Hematopoietic multipotent progenitor cell treated with erythropoietin and hydrocortisone succinate and interleukin-3 and kit ligand, for 6 days (in vitro differentiated cells): ENCODE measurements at places on chromosomes 13 and 19.

DNA sequence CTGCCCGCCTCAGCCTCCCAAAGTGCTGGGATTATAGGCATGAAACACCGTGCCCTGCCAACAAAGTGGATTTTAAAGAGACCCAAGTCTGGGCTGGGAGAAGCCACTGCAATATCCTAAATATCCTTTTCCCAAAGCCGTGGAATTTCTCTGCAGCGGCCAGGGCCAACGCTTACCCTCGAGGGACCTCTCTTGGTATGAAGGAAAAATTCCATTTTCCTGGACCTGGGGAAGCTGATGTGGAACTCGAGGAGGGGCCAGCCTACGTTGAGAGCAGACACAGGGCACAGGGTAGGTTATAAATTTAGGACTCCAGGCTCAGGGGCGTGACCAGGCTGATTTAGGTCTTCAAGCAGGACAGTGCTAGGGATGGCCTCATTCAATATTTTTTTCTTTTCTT is 17.7 kb upstream of the UPF1 start:
- no peak for DNase-seq

DNA sequence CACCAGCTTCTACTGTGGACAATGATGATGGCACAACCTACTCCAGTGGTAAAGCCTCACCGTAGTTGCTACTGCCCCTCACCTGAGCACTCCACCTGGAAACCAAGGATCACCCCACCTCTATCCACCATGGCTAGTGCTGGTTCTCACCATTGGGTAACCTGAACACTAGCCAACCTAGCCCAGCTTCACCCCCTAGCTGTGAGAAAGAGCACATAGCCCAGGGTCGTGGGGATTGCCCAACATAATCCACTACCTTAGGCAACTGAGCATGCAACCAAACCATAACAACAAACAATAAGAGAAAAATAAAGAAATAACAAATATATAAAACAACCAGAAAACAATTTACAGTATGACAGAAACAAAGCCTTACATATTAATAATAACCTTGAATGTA is 560.1 kb downstream of the DIAPH3 start:
- DNase-seq = no peak

DNA sequence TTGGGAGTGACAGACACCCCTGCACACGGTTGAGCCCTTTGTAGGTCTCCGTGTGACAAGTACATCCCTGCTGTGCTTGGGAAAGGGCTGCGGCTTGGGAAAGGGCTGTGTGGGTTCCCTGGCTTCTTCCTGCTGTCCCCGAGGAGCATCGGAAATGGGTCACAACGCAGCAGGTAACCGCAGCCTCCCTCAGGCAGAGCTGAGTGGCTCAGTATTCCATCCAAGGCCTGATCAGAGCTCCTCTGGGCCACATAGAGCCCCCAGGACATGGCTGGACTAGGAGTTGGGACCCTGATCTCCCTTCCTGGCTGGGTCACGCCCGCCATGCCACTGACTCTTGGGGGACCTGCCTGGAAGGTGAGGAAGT is 16.3 kb downstream of the TECR start:
- no peak for DNase-seq

- peak; percentile 61 for DNase-seq
These were observed 16.1 kb upstream of the MADCAM1 start for GRCh38 chr19:480016-480855.

GRCh38 chr13:111857846-111858560 is 208.9 kb upstream of the SOX1 start:
- no peak for DNase-seq

- DNase-seq = no peak
These were observed 14.9 kb upstream of the RPL21 start for GRCh38 chr13:27236478-27236877.

GRCh38 chr13:50757008-50757407 is 86.5 kb downstream of the DLEU7 start:
- DNase-seq = no peak

DNA sequence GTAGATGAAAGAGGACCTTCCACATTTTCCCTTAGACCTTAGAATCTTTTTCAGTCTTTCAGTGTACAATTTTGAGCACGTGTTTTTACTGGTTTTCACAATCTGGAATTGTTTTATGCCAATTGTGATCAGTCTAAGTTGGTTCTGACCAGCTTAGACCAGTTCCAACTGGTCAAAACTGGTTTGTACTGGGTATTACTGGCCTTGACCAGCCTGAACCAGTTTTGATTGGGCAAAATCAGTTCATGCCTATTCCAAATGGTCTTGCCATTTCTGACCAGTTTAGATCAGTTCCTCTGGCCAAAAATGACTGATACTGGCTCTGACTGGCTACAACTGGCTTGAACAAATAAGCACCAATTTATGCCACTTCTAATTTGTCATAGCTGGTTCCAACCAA is 36.4 kb downstream of the ZNF585A start:
- no peak for DNase-seq

- no peak for DNase-seq
These were observed 40.2 kb upstream of the ABCC4 start for GRCh38 chr13:95341441-95341840.

DNA sequence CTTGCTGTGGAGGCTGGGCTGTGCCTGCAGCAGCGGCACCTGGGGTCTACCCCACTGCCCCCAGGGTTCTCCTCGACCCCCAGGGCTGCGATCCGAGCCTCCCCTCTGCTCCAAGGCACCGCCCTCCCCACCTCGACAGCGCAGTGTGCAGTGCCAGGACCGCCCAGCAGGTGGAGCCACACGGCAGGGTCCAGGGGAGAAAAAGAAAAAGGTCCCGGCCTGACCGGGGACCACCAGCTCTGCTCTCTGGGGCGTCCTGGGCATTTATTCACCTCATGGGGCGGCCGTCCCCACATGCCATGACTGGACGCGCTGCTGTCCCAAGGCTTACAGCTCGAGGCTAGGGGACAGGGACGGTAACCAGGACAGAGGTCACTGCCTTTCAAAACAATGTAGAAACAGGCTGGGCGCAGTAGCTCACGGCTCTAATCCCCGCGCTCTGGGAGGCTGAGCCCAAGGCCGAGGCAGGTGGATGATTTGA is 10.6 kb downstream of the REXO1 start:
- peak; percentile 70 for DNase-seq

DNA sequence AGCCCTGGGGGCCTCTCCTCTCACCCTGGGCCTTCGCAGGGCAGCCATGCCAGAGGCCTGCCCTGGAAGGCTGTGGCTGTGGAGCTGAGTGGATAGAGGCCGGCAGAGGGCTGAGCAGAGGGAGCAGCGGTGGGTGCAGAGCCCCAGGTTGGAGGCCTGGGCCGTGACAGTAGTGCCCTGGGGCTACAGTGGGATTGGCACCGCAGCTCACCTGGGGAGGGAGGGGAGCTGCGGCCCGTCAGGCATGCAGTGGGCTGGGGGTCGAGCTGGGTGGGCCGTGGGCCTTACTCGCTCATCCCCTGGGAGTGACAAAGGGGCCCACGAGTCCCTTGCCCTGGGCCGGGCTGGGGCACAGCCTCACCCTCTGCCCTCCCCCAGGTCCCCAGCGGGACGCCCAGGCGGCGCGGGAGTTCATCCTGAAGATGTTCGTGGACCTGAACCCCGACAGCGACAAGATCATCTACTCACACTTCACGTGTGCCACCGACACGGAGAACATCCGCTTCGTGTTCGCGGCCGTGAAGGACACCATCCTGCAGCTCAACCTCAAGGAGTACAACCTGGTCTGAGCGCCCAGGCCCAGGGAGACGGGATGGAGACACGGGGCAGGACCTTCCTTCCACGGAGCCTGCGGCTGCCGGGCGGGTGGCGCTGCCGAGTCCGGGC is 15.1 kb upstream of the GNA15 start:
- DNase-seq = no peak

- no peak for DNase-seq
These were observed 667 bp upstream of the MBNL2 start for GRCh38 chr13:97221466-97221865.

DNA sequence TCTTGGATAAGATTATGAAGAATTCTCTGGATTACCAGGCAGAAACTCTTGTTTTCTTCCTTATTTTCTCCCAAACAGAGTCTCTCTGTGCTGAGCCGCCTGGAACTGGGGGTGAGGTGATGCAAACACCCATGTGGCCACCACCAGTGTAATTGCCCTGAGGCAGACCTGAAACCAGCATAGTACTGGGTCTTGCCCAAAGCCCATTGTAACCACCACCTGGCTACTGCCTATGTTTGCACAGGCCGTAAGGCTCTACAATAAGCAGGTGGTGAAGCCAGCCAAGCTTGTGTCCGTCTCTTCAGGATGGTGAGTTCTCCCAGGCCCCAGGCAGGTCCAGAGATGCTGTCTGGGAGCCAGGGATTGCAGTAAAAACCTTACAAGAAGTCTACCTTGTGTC is 18.9 kb upstream of the KBTBD7 start:
- DNase-seq = no peak

GRCh38 chr19:10346509-10346908 is 7.1 kb upstream of the ICAM3 start:
- peak; percentile 36 for DNase-seq

- no peak for DNase-seq
These were observed 61.2 kb downstream of the CDADC1 start for GRCh38 chr13:49308921-49309408.

- no peak for DNase-seq
These were observed 327.3 kb downstream of the COG6 start for GRCh38 chr13:39982745-39983144.

GRCh38 chr19:45097776-45098520 is 5.0 kb downstream of the PPP1R37 start:
- peak; percentile 30 for DNase-seq

DNA sequence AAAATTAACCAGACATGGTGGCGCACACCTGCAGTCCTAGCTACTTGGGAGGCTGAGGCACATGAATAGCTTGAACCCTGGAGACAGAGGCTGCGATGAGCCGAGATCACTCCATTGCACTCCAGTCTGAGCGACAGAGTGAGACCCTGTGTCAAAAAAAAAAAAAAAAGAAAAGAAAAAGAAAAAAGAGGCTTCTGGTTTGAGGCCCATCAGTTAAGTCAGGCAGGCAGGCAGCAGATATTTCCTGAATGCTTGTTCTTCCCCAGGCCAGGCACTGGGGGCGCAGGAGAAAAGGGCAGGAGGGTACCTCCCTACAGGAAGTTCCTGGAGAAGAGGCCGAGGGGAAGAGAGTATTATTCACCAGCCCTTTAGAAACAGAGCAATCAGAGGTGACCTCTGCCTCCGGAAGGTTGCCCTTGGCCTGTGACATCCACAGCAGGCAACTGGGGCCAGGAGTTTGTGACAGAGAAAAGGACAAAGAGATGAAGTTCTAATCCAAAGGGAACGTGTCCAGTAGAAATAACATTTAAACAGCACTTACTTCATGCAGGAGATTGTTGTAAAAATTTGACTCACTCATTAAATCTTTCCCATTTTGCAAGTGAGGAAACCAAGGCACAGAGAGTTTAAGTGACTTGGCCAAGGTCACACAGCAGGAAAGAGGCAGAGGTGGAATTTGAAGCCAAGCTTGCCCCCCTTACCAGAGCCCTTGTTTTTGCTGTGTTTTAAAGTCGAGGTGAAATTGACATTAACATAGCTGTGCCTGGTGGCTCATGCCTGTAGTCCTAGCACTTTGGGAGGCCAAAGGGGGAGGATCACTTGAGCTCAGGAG is 4.3 kb upstream of the RLN3 start:
- DNase-seq = peak; percentile 89

DNA sequence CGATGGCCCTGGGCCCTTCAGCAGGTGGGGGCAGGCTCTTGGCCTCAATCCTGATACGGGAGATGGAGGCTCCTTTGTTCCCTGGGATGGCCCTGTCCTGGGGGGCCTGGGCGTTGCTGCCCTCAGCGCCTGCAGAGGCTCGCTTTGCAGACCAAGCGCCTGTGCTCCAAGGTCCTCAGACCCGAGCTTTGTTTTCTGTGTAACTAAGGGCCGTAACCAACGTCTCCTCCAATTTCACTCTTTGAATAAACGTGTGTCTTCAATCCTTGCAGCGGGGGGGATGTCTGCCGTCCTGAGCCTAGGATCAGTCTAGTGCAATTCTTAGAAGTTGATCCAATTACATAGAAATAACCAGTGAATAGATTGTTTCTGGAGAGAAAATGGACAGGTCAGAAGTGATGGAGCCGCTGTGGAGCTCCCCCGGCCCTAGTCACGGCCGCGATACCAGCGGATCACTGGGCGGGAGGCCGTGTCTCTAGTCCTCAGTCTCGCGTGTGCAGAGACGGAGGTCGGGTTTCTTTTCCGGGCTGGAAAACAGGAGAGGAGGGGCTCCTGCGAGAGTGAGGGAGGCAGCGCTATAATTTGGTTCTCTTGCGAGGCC is 5.3 kb downstream of the PTBP1 start:
- no peak for DNase-seq

- DNase-seq = no peak
These were observed 1215.4 kb downstream of the PCDH9 start for GRCh38 chr13:66014771-66015170.

- DNase-seq = no peak
These were observed 289.9 kb downstream of the DACH1 start for GRCh38 chr13:71577127-71577526.

DNA sequence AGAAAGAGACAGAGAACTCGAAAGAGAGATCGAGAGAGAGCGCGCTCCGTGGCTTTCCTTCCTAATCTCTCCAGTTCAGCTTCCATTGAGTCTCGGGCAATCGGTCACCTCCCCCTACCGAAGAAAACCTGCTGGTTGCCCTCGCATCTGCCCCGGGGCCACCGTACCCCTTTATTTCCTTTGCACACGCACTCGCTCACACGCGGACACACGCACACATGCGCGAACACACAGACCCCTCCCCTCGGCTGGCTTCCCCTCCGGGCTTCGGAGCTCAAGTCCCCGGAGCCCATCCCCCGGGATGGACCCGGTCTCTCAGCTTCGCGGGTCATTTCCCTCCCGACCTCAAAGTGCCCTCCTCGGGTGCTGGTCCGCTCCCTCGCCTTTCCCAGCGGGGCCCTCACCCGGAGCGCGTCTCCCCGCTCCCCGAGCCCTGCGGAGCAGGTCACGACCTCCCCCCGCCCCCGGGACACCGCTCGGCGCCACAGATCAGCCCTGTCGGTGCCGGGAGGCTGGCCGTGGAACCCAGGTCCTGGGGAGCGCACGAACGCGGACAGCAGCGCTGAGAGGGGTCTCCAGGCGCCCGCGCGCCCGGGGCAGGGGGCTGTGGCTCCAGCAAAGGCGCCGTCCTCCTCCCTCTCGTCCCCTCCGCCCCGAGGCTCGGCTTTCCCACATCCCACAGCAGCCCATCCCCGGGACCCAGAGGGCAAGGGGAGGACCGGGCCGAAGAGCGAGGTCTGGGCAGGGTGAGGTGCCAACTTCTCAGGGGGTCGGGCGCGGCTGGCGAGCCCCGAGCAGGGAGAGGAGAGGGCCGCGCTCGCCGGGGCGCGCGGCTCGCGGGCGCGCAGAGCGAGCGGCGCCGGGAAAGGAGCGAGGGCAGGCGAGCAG is 1.8 kb downstream of the DACH1 start:
- DNase-seq = peak; percentile 77

DNA sequence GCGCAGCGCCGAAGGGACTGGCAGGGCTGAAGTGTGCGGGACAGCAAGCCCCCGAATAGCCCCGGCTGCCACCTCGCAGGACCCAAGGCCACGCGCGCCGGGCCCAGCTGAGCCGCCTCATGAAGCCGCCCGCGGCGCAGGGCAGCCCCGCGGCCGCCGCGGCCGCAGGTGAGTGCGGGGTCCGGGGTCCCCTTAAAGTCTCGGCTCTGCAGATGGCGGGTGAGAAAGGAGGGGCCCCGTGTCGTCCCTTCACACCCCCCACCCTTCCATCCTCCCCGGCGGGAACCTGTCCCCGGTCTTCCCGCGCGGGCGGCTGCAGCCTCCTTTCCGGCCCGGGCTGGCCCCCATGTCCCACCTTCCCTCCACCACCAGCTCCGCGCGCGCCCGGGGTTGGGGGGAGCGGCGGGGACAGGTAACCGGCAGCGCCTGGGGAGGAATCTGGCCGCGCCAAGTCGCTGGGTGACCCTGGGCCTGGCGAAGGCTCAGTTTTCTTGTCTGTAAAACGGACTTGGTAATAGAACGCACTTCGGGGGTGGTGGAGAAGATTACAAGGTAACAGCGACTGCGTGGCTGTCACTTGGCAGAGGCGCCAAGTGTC is 338 bp downstream of the RGCC start:
- peak; percentile 61 for DNase-seq
